Activated T-cell treated with anti-CD3 and anti-CD28 coated beads, Interleukin-2, amount 50 U/mL, for 72 hours (primary cell): ENCODE measurements at places on chromosomes 16 and 17. TPM values are rescaled to one million over a fixed set of nuclear protein-coding genes. Genes with fewer than 3 reads are reported as not detected.

TMEM220 gene
- 0.89 TPM for total RNA-seq

BEAN1 gene
- not detected for total RNA-seq

AANAT gene
- not detected for total RNA-seq

RARA gene
- 33.4 TPM for total RNA-seq

RBFOX1 gene
- total RNA-seq = not detected

GAST gene
- not detected for total RNA-seq

XYLT1 gene
- total RNA-seq = 17.1 TPM

- no peak for DNase-seq
Measured at GRCh38 chr17:19287651-19288050, 50.5 kb downstream of the EPN2 start.

GRCh38 chr17:42894283-42895184 lies 6.1 kb upstream of the G6PC1 start:
- DNase-seq = no peak

DNA sequence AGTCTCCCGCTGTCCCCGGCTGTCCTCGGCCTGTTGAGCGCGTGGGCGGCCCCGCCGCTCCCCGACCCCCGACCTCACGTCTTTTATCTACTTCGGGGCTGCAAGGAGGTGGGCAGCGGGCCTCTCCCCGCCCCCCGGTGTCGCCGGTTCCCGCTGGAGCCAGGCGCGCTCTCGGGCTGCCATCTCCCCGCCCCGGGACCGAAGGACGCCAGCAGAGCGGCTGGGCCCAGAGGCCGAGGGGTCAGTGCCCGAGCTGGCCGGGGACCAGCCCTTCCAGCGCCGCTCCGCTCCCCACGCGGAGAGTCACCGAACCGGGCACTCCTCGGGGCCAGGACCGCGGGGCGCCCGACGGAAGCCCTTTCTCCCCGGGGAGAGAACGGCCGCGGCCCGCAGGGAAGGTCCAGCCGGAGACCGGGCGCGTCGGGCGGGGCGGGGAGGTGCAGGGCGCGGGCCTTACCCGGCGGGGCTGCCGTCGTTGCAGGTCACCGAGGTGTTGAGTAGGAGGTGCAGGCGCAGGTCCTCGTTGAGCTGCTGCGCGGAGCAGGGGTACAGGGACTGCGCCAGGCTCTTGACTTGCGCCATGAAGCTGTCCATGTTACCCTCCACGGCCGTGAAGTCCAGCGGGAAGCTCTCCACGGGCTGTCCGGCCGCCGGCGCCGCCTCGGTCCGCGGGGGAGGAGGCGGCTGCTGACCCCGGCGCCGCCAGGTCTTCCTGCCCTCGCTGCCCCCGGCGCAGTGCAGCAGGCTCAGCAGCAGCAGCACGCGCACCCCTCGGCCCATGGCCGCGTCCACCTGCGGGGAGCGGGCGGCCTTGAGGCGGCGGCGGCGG lies 643 bp downstream of the NOTUM start:
- no peak for DNase-seq

DNA sequence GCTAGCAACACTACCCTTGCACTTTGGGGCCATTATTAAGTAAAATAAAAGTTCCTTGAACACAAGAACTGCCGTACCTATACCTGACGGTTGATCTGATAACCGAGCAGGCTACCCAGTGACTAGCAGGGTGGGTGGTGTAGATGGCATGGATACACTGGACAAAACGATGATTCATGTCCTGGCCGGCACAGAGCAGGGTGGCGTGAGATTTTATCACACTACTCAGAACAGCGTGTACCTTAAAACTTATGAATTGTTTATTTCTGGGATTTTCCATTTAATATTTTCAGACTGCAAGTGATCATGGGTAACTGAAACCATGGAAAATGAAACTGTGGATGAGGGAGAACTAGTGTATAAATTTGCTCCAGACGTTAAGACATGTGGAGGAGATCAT lies 41.0 kb upstream of the MSI2 start:
- no peak for DNase-seq

DNA sequence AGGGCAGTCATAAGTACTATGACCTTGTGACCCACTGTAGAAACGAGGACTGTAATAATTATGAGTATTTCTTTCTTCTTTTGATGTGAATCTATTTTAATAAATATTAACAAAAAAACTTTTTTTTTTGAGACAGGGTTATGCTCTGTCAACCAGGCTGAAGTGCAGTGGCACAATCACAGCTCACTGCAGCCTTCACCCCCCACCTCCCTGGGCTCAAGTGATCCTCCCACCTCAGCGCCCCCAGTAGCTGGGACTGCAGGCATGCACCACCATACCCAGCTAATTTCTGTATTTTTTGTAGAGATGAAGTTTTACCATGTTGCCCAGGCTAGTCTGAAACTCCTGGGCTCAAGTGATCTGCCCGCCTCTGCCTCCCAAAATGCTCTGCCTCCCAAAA lies 32.6 kb downstream of the SCPEP1 start:
- no peak for DNase-seq

GRCh38 chr17:6523330-6523729 lies 33.0 kb downstream of the PITPNM3 start:
- DNase-seq = no peak

GRCh38 chr16:67613808-67614207 lies 31.1 kb upstream of the CARMIL2 start:
- DNase-seq = no peak

- DNase-seq = no peak
Measured at GRCh38 chr16:85422196-85422631, 190.9 kb upstream of the GSE1 start.
